Transverse colon (tissue), 4 donors: ENCODE measurements at places on chromosomes 6 and 20. TPM values are rescaled to one million over a fixed set of nuclear protein-coding genes. Genes with fewer than 3 reads are reported as not detected.

Gene LIN28B
- not detected for total RNA-seq

Gene TSBP1
- not detected for total RNA-seq

Gene XKR7
- not detected for total RNA-seq

Gene MBOAT1
- 65.9 TPM for total RNA-seq

Gene ZNF334
- total RNA-seq: 7.1 TPM

Gene C6orf15
- total RNA-seq: not detected

Gene KIAA0408
- 8.9 TPM for total RNA-seq

Gene PRR18
- total RNA-seq: not detected

Gene FOXF2
- total RNA-seq: 16.8 TPM

Gene SRF
- total RNA-seq: 31.4 TPM

Gene BPIFA1
- not detected for total RNA-seq

DNA sequence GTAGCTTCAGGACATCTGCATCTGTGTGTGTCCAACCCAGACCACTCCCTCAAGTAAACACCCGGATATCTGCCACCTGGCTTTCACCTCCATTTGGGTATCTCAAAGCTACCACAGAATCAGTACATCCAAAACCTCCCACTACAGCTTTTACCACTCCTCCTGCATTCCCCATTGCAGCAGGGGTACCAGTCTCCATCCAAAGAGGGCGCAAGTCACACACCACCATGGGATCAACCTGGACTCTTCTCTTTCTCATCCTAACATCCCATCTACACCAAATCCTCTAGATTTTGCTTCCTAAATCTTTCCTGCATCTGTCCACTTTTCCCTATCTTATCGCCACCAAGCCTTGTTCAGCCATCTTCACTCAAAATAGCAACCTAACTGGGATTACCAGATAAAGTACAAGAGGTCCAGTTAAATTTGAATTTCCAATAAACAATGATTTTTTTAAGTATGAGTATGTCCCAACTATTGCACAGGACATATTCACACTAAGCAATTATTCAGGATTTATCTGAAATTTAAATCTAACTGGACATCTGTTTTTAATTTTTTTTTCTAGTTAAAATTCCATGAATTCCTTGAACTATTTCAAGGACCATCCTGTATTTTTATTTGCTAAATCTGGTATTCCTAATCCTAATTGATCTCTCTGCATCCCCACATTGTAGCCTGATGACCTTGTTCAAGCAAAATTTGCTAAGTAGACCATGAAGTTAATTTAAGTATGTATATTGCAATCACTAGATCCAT, 164.3 kb upstream of the MLN start:
- peaks cover 4% of the 10 kb centered on the region for H3K27me3 ChIP-seq
- no peak overlapping the region for H3K27ac ChIP-seq
- H3K4me1 ChIP-seq: no peaks in the 10 kb centered on the region

- no peaks in the 10 kb centered on the region for H3K27me3 ChIP-seq
- H3K4me1 ChIP-seq: no peaks in the 10 kb centered on the region
- H3K36me3 ChIP-seq: no peaks in the 10 kb centered on the region
Measured at GRCh38 chr20:41608606-41609005, 9.6 kb downstream of the CHD6 start.

DNA sequence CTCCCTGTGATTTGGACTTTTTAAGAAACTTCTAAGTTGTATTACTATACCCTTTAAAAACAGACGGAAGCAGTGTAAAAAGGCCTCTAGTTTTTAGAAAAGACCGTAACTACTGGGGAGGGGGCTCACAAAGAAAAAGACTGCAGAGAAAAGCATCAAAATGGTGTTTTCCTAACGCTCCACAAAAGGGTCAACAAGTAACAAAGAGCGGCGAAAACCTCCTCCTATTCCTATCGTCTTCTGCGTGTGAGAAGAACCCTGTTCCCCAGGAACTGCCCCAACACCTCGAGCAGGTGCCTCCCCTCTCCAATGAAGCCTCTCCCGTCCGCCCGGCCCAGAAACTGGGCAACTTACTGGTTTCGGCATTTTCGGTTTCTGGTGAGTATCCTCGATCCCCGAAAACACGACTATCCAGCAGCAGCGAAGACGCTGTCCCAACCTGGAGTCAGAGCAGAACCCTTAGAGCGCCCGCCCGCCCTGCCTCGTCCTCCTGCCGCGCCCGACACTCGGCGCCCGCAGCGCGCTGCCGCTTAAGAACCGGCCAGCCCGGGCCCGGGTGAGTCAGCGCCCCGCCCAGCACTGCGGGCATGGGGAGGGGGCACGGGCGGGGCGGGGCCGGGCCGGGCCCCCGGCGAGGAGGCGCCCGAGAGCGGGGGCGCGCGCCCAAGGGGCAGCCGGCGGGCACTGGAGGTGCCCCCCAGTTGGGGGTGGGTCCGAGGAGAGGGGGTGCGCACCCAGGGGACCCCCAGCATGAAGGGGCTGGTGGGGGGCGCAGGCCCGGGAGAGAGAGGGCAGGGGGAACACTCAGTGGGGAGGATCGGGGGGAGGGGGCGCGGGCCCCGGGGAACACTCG, 1.2 kb downstream of the EZR start:
- no peaks in the 10 kb centered on the region for H3K27me3 ChIP-seq
- DNase-seq: peak; percentile 89
- no peaks in the 10 kb centered on the region for H3K36me3 ChIP-seq
- peak overlapping the region; percentile 99 for H3K27ac ChIP-seq

DNA sequence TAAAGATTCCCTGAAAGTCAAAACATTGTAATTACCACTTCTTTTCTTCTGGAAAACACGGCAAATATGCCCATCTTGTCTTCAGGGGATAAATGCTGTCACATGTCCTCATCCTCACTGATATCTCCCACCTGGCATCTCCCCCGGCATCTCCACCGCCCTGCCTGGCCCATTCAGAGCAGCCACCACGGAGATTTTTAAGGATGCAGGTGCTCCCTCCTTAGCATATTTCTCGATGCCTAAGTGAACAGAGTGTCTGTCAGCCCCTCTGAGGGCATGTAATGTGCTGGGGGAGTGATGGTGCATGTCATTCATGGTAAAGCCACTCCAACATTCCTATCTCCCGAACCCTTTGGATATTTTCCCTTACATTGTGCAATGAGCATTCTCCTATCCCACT, 215.5 kb downstream of the PREX1 start:
- DNase-seq: no peak
- H3K36me3 ChIP-seq: no peaks in the 10 kb centered on the region
- no peaks in the 10 kb centered on the region for H3K4me1 ChIP-seq
- no peak overlapping the region for H3K4me3 ChIP-seq

DNA sequence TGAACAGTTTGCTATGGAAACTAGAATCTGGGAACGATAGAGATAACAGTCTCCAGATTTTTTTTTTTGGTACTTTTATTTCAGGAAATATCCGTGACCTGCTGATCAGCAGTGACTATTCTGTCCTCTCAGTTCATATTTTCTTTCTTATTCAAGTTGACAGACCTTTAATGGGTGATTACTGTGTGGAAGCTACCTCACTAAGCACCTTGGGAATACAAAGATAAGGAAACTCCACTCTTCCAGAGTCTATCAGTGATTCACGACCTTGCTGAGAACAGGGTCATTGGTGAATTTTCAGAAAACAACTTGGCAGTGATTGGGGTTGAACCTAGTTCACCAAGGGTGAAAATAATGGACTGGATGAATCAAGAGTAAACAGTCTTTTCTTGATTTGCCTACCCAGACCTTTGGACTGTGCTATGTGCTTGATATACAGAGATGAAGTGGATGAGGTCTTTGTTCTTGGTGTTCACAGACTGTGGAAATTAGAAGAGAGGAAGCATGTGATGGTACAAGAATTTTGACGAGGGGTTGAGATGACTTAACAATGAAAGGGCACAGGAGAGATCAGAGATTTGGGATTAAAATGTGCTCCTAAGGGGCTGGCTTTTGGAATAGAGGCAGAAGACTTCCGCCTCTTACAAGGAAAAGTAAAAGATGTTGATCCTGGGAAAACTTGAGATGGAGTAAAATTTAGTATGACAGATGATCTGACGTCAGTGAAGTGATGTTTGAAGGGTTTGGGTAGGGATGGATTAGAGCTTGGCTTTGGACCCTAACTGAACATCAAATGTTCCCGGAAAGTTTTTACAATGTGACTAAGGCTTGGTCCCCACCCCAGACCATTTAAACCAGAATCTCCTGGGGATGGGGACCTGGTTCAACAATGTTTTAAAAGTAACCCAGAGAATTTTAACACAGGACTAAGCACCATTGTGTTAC, 1.2 kb downstream of the KAT14 start:
- H3K27me3 ChIP-seq: no peaks in the 10 kb centered on the region
- H3K36me3 ChIP-seq: no peaks in the 10 kb centered on the region
- peak overlapping the region; percentile 76 for H3K4me3 ChIP-seq
- DNase-seq: no peak
- H3K4me1 ChIP-seq: peaks cover 39% of the 10 kb centered on the region
- H3K27ac ChIP-seq: peak overlapping the region; percentile 95

DNA sequence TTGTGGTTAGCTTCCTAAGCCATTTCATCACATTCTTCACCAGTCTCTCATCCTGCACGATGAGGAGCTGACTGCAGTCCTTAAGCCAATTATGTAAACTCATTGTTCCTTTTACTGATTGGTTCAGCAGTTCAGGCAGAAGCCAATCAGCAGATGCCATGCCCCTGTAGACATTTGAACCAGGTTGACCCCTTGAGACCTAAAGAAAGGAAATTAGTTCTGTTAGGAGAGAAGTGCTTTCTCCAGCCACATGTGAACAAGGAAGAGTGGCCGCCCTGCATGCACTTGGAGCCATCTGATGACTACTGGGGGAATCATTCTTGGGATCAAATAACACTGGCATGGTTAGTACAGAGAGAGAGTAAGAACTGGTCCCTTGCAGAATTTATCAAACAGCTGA, 535.2 kb upstream of the ID4 start:
- H3K27ac ChIP-seq: no peak overlapping the region
- H3K4me3 ChIP-seq: no peak overlapping the region
- DNase-seq: no peak

DNA sequence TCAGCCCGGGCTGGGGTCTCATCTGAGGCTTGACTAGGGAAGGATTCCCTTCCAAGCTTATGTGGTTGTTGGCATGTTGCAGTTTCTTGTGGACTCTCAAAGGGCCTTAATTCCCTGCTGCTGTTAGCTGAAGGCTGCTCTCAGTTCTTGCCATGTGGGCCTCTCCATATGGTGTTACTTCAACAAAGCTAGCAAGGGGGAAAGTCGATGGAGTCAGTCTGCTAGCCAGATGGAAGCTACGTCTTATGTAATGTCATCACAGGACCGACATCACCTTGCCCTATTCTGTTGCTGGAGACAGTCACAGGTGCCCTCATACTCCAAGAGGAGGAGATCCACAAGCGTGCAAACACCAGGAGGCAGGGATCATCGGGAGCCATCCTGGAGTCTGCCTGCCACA, 43.3 kb upstream of the ARMC2 start:
- no peaks in the 10 kb centered on the region for H3K4me1 ChIP-seq
- H3K36me3 ChIP-seq: no peaks in the 10 kb centered on the region
- no peak overlapping the region for H3K4me3 ChIP-seq
- no peaks in the 10 kb centered on the region for H3K27me3 ChIP-seq

- no peaks in the 10 kb centered on the region for H3K36me3 ChIP-seq
- no peak overlapping the region for H3K4me3 ChIP-seq
- no peak overlapping the region for H3K27ac ChIP-seq
- no peak for DNase-seq
- H3K4me1 ChIP-seq: no peaks in the 10 kb centered on the region
- no peaks in the 10 kb centered on the region for H3K27me3 ChIP-seq
Measured at GRCh38 chr20:12927489-12927888, 81.3 kb upstream of the SPTLC3 start.

DNA sequence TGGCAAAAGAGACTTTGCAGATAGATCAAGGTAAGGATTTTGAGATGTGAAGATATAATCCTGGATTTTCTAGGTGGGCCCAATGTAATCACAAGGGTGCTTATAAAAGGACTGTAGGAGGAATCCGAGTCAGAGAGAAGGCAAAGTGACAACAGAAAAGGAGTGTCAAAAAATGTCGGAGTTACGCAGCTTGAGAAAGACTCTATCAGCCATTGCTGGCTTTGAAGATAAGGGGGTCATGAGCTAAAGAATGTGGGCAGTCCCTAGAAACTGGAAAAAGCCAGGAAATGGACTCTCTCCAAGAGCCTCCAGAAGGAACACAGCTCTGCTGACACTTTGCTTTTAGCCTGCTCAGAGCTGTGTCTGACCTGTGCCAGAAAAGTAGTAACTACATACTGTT, 8.7 kb upstream of the RWDD1 start:
- no peak overlapping the region for H3K4me3 ChIP-seq
- no peaks in the 10 kb centered on the region for H3K4me1 ChIP-seq
- H3K27ac ChIP-seq: no peak overlapping the region

- H3K36me3 ChIP-seq: no peaks in the 10 kb centered on the region
- H3K27me3 ChIP-seq: no peaks in the 10 kb centered on the region
- H3K4me3 ChIP-seq: no peak overlapping the region
- H3K27ac ChIP-seq: no peak overlapping the region
Measured at GRCh38 chr6:156396068-156396771, 381.0 kb upstream of the ARID1B start.

GRCh38 chr6:32413427-32414047, 6.6 kb upstream of the BTNL2 start:
- H3K27me3 ChIP-seq: peaks cover 76% of the 10 kb centered on the region
- H3K4me1 ChIP-seq: no peaks in the 10 kb centered on the region
- peak; percentile 84 for DNase-seq
- H3K27ac ChIP-seq: no peak overlapping the region
- H3K4me3 ChIP-seq: no peak overlapping the region
- no peaks in the 10 kb centered on the region for H3K36me3 ChIP-seq

DNA sequence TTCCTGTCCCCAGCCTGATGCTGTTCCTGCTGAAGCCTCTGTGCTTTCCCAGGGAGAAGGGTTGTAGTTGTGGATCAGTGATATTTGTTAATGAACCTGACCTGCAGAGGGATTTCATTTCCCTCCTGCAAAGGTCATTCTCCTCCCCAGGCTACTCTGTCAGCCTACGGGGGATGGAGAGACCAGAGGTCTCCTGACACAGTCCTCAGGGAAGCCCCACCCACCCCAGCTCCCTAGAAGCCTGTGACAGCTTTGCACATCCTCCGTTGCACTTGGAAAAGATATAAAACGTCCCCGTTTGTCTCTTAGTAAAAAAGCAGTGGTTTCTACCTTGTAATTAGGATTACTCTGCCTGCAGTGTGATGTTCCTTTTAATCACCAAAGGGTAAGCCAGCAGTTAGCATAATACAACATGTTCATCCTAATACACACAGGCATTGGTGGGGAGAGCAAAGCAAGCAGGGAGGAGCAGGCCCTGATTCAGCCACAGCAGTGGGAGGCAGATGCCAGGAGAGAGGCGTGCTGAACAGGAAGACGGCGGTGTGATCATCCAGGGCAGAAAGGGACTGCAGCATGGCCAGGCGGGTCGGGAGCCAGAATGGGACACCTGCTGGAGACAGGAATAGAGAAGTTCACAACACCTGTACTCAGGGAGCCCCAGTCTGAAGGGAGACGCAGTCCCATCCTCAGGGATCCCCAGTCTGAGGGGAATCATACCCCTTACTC, 293.5 kb downstream of the LRFN2 start:
- H3K36me3 ChIP-seq: no peaks in the 10 kb centered on the region
- DNase-seq: no peak
- H3K4me1 ChIP-seq: no peaks in the 10 kb centered on the region
- no peaks in the 10 kb centered on the region for H3K27me3 ChIP-seq
- H3K27ac ChIP-seq: no peak overlapping the region

- no peaks in the 10 kb centered on the region for H3K27me3 ChIP-seq
- no peaks in the 10 kb centered on the region for H3K4me1 ChIP-seq
- no peak overlapping the region for H3K27ac ChIP-seq
Measured at GRCh38 chr6:113758826-113759574, 98.1 kb upstream of the MARCKS start.
